ENCODE measurements at places on chromosomes 7 and 10. TPM values are rescaled to one million over a fixed set of nuclear protein-coding genes. Genes with fewer than 3 reads are reported as not detected.

Gene CFAP46
- total RNA-seq: 1.6 TPM

DNA sequence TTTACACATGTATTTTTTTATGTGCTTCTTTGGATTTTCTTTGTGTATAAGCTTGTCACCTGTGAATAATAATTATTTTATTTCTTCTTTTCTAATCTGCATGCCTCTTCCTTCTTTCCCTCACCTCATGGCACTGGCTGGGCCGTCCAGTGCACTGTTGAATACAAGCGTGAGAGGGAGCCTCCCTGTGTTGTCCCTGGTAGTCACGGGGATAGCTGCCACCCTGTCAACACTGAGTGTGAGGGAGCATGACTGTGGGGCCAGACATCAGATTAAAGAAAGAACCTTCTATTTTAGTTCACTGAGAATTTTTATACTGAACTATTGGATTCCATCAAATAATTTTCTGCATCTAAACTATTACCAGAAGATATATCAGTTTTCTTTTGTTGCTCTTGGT is 187.9 kb downstream of the CDC14C start:
- DNase-seq: no peak

Gene KAT6B
- 31.1 TPM for total RNA-seq

DNA sequence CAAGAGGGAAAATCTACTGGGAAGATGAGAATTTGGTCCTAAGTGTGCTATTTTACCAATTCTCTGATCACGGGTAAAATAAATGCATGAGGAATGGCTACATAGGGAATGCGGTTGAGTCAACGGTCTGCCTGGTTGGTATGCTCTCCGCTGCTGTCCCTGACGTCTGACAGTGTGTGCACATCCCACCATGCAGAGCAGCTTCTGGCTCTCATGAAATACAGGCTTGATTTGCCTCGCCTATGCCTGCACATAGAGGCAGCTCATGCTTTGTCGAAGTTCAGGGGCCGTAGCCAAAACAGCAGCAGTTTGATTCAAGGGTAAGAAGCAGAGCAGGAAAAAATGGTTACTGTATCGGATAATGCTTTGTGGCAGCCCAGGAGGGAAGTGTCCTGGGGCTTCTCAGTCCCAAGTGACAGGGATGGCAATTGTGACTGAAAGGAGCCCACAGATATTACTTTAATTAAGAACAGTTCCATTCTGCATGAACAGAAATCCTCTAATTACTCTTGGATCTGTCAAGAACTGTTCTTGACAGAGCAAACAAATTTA is 268.4 kb upstream of the SLC26A5 start:
- no peak for DNase-seq

DNA sequence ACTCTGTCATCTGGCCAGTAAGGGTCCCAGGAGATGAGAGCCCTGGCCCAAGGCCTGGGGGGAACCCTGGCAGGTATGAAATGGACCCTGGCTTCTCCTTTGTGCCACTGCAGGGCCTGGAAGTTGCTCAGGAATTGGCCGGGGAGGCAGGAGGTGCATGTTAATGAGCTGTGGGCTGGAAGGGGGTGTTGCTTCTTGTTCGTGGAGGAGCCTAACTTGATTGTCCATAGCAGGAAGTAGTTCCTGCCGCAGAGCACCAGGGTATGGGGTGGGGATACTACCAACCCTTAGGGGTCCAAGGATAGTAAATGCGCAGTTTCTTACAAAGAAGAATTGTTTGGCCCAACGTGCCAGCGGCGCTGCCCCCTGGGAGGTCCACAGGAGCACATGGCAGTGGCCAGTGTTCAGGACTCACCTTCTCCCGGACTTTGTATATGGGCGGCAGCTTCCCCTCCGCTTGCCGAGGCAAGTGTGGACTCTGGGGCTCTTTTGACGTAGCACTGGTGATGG is 21.5 kb downstream of the TEX36 start:
- no peak for DNase-seq

DNA sequence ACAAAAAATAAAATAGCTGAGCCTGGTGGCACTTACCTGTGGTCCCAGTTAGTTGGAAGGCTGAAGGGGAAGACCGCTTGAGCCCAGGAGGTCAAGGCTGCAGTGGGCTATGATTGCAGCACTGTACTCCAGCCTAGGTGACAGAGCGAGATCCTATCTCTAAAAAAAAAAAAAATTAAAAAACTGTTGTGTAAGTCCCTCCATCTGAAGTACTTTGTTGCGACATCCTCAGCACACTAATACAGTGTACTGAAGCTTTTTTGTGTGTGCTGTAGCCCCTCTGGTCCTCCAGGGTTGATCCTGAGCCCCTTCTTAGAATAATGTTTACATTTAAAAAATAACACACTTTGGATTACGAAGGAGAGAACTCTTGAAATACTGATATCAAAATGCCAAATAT is 71.3 kb downstream of the PFKFB3 start:
- no peak for DNase-seq

DNA sequence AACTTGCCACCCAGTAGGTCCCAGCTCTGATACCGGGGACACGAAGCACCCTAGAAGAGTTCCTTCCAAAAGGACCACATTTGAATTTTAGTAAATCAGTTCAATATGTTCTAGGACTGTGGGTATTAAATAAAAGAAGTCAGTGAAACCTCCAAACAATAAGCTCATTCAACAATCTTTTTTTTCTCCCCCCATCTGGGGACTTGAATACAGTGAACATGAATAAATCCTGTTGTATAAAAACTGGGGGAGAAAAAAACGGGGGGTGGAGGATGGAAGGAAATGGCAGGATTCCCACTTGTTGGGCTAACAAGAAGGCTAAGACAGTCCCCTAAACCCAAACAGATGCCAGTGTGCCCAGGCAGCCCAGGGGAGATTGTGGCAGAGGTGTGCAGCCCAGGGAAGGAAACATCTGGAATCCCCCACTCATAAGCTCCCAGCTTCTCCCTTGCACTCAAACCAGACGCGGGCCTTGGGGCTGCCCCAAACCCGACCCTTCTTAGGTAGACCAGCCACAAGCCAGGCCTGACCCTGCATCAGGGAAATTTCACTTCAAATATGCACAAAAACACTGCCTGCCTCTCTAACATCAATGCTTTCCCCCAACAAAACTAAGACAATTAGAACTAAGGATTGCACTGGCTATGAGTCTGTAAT is 8.8 kb downstream of the AFAP1L2 start:
- no peak for DNase-seq

- no peak for DNase-seq
Measured at GRCh38 chr10:63583397-63583796, 62.2 kb downstream of the REEP3 start.

DNA sequence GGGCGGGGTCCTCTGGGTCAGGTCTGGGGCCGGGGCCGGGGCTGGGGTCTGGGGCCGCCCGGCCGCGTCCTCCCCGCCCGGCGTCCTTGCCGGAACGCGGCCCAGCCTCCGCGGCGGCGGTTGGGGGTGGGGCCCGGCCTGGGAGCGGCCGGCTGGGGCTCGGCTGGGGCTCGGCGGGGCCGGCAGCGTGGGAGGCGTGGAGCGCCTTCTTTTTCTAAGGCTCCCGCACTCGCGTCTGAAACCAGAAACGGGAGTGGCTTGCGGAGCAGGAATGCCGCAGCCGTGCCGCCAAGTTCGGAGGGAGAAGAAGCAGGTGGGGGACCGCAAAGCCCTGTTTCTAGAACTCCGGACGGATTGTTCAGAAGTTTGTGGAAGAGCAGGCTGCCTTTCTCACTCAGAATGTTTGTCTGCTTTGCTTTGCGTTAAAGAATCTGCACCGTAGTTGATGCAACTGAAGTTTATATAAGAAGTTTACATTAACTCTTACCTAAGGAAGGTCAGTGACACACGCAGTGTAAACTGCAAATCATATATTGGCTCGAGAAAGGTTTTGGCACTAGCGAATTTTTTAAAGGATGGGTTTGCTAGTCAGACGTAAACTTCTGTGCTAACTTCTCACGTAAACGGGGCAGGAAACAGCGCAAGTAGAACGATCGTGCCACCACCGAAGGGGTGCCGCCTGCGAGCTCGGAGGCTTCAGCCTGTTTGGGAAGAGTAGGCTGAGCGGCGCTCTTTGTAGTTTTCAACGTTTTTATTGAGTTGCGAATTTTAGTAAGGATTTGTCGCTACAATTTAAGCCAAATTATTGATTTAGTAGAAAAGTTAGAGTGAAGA is 729 bp downstream of the DNAJB6 start:
- no peak for DNase-seq

DNA sequence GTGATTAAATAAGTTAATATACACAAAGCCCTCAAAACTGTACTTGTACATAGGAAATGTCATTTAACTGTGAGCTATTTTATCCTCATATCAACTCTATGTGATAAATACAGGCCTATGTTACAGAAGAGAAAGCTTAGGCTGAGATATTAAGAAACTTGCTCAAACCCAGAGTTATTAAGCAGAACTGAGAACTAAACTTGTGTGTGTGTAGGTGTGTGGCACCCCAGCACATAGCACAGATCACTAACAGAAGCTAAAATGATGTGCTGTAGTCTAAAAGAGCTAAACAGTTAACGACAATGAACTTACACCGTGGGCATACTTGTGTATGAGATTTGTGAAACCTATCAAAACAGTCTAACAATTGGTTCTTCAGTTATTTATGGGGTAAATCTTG is 34.5 kb downstream of the MTPN start:
- no peak for DNase-seq

- DNase-seq: no peak
Measured at GRCh38 chr7:129670656-129671055, 59.1 kb downstream of the NRF1 start.

DNA sequence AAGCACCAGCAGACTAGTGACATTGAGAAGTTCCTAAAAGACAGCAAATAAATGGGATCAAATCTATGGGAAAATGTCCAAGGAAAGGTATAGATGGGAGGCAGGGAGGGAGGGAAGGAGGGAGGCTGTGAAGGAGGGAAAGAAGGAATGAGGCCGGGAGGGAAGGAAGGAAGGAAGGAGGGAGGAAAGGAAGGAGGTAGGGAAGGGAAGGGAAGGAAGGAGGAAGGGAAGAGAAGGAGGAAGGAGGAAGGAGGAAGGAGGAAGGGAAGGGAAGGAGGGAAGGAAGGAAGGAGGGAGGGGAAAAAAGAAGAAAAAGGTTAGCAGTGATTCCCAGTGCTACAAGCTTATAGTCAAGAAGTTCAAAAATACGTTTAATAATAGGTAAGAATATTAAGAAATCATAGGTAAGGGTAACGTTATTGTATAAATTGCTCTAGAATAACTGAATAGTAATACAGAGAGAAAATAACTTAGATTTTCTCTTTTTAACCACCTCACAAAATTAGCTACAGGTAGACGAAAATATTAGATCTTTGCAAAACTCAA is 106.9 kb downstream of the LMBR1 start:
- no peak for DNase-seq

- no peak for DNase-seq
Measured at GRCh38 chr10:130459011-130459410, 322.8 kb downstream of the GLRX3 start.

- DNase-seq: no peak
Measured at GRCh38 chr10:103901299-103901698, 16.7 kb downstream of the STN1 start.

- no peak for DNase-seq
Measured at GRCh38 chr7:28778786-28779185, 179.3 kb downstream of the TRIL start.

- DNase-seq: no peak
Measured at GRCh38 chr7:36469236-36469635, 79.6 kb downstream of the ANLN start.

GRCh38 chr7:79506481-79506880 is 53.0 kb upstream of the MAGI2 start:
- no peak for DNase-seq

DNA sequence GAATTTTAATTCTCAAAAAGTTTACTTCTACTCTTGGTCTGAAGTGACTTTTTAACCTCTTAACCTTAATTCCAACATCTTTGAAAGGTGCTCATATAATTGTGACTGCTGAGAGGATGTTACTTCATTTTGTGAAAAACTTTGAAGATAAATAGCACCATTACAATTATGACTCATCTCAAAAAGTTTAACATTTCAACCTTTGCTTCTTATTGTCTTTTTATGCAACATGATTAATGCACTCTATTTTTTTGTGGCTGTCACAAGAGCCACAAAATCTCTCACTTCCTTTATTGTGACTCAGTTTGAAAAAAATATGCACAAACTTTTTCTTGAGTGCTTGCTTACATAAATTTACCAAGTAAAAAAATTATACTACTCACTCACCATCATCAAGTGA is 383.1 kb downstream of the LRRTM3 start:
- no peak for DNase-seq

DNA sequence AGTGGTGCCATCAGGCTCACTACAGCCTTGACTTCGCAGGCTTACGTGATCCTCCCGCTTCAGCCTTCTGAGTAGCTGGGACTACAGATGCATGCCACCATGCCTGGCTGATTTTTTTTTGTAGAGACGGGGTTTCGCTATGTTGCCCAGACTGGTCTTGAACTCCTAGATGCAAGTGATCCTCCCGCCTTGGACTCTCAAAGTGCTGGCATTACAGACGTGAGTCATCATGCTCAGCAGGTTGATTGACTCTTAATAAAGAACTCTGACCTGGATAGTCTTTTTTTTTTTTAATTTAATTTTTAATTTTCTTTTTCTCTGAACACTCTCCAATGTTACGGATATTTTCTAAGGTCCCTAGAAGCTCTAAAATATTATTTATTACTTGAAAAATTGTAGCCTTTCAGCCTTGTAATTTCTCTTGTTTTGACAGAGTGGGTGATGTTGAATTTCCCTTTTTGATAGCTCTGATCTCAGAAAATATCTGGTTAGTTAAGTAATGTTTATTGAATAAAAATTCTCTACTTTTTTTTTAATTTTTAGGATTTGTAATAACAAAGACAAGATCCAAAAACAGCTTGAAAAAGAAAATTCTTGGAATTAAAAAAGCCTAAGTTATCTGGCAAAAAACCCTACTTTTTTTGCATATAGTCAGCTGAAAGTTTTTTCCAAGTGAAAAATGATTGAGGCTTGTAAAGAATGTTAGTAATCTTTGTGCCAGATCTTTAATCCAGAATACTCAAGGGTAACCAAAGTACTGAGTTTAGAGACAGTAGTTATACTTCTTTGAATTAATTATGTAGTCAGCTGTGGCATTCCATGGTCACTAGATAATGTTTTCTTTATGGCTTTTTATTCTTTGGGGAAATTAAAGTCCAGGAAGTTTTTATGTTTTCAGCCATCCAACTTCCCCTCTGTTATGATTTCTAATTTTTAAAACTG is 26.7 kb downstream of the TBC1D12 start:
- no peak for DNase-seq

All from Panc1 (cell line).